Stimulated activated CD8-positive, alpha-beta memory T cell treated with anti-CD3 and anti-CD28 coated beads, Interleukin-15, amount 100 ng/mL, for 4 hours (primary cell): ENCODE measurements at places on chromosomes 16 and 17.

DNA sequence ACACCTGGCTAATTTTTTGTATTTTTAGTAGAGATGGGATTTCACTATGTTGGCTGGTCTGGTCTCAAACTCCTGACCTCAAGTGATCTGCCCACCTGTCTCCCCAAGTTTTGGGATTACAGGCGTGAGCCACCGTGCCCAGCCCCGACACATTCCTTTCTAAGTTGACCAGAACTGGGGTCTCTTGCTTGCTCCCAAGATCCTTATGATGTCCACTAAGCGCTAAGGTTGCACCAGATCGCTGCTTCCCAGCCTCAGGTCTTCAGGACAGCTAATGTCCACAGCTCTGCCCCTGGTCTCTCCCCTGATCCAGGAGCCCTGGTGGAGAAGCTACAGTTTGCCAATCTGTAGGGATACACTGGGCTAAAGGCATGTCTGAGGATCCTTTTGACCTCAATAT is 29.5 kb downstream of the NSMCE1 start:
- no peak for DNase-seq

GRCh38 chr17:69317625-69318024 is 9.3 kb downstream of the ABCA5 start:
- DNase-seq, result no peak

- DNase-seq, result no peak
Measured at GRCh38 chr17:43945074-43945829, 3.0 kb upstream of the PPY start.

- DNase-seq, result no peak
Measured at GRCh38 chr17:59124665-59125064, 18.0 kb upstream of the TRIM37 start.

DNA sequence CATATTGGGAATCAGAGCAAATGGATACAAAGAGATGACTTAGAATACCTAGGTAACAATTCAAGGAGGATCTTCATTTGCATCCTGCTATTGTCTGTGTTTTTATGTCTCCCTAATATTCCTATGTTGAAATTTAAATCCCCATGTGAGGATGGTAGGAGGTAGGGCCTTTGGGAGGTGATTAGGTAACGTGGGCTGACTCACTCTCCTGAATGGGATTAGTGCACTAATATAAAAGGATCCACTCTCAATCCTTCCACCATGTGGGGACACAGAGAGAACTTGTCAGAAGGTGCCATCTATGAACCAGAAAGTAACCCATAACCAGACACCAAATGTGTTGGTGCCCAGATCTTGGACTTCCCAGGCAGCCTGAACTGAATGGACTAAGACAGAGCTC is 83.4 kb downstream of the CDH8 start:
- no peak for DNase-seq

- no peak for DNase-seq
Measured at GRCh38 chr17:28975031-28975430, 23.7 kb upstream of the PHF12 start.

- no peak for DNase-seq
Measured at GRCh38 chr17:31112001-31112661, 17.4 kb downstream of the NF1 start.

DNA sequence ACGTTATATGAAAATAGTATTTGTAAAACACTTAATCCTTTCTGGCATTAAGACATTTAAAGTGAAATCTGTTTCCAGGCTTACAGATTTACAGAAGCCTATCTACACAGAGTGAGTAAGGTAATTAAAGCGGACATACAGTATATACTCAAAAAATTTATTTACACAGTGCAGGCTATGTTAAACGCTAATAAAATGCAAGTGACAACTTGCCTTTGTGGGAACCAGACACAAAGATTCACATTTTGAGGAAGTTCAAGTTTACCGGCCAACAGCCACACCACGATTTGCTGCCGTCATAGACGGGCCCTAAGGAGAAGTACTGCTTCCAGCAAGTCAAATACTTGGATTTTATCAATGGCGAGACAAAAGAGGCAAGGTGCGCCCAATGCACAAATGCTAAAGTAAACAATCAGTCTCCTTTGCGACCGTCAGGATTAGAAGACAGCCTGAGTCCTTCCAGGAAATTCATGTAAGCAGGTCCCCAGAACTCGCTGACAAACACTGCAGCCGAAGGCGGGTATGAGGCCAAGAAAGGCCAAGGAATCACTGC is 801 bp downstream of the VPS35 start:
- DNase-seq, result no peak

- peak; percentile 40 for DNase-seq
Measured at GRCh38 chr17:41962768-41963434, 3.7 kb upstream of the CNP start.

GRCh38 chr17:41657936-41658335 is 30.7 kb upstream of the EIF1 start:
- DNase-seq, result no peak

GRCh38 chr16:85753559-85753958 is 2.7 kb upstream of the C16orf74 start:
- no peak for DNase-seq

- DNase-seq, result no peak
Measured at GRCh38 chr16:75647112-75647491, 363 bp downstream of the KARS1 start.
